ENCODE measurements at places on chromosomes 1 and 21.

- no peak for DNase-seq
Measured at GRCh38 chr1:196444634-196445033, 163.6 kb downstream of the KCNT2 start.

- no peak for DNase-seq
Measured at GRCh38 chr1:64484651-64485050, 14.7 kb downstream of the CACHD1 start.

DNA sequence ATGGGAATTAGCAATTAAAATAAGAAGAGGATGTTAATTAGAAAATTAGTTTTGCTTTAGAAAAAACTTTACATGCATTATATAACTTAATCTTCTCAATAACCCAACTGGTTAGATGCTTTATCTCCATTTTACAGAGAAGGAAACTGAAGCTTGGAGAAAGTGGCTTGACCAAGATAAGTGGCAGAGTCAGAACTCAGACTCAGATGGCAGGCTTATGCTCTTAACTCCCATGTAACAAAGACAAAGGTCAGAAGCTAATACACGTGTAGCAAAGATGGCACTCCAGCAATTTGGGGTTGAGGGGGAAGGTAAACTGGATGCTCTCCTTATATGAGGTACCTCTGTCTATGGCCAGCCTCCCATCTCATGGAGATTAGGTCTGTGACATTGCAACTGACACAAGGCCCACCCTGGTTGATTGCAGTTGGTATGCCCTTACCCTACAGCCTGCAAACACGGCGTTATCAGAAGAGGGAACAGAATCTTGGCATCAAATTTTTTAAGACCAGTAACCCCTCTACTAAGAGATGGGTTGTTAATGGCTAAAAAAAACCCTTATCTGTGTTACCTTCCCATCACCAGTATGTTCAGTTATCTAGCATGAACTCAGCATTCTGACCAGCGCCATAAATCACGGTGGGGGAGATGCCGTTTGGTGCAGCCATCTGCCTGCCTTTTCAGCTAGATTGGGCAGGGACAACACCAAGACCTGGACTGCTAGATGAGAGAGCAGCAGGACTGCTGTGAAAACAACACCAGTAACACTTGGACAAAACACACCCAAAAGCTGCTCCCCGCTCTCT lies 97.0 kb downstream of the UBR4 start:
- DNase-seq, result no peak

GRCh38 chr21:42385619-42386018 lies 10.2 kb downstream of the TMPRSS3 start:
- no peak for DNase-seq

GRCh38 chr1:234610061-234610665 lies at the start of gene IRF2BP2:
TSS of gene IRF2BP2 (minus strand) at chr1:234610178. CDS start at chr1:234609494, 684 bp downstream.
- peak; percentile 91 for DNase-seq

GRCh38 chr1:185351734-185352466 lies 34.9 kb upstream of the IVNS1ABP start:
- no peak for DNase-seq

- no peak for DNase-seq
Measured at GRCh38 chr1:4173731-4174130, 273.7 kb upstream of the C1orf174 start.
